ENCODE measurements at places on chromosomes 5 and 9.

GRCh38 chr9:72384710-72385485 lies 19.9 kb upstream of the ZFAND5 start:
- DNase-seq, result no peak

- no peak for DNase-seq
Measured at GRCh38 chr9:109468927-109469326, 29.2 kb downstream of the PTPN3 start.

- DNase-seq, result no peak
Measured at GRCh38 chr5:56492812-56493211, 259.7 kb upstream of the ANKRD55 start.

- peak; percentile 68 for DNase-seq
Measured at GRCh38 chr5:180328296-180329137, 24.6 kb downstream of the GFPT2 start.

GRCh38 chr9:7067169-7067568 lies 309.4 kb downstream of the KDM4C start:
- no peak for DNase-seq

DNA sequence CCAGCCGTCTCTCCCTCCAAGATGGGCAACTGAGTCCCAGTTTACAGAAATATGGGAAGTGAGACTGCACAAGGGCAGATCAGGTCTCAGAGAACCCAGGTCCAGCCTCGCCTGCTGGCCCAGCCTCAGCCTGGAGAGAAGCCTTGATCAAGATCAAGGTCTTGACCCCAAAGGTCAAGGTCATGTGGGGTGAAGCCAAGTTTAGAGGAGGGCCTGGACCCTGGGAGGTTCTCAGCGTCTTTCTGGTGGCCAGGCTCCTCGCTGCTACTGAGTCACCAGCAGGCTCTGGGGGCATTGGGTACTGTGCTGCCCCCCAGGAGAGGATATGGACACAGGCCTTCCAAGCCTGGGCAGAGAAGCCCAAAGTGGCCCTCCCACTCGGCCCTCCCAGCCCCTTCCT lies 8.8 kb downstream of the IPPK start:
- no peak for DNase-seq

DNA sequence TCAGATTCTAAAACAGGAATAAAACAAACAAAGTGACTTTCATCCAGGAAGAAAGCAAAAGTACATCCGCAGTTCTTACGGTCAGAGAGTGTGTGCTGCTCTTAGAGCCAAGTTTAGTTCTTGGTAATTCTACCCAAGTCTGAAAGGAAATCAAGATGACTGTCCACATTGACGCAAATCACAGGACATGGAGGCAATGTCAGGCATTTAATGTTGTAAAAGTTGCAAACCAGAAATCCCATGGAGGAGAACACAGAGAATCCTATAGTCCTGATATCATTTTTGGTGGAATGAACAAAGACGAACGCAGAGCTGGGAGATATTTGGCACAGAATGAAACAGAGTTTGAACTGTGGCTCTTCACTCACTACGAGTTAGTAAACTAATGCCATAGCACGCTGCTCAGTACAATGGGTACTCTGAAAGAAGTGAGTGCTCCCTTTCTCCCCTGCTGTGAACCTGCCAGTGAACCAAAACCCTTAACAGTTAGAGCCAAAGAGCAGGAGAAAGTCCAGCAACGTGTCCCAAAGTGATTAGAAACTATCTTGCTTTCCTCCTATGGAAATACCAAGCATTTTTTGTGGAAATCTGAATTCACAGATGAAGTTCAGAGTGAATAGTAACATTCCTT lies 74.3 kb downstream of the MUSK start:
- peak; percentile 61 for DNase-seq

- DNase-seq, result no peak
Measured at GRCh38 chr9:19788614-19789271, at the start of gene SLC24A2. TSS of gene SLC24A2 (minus strand) at chr9:19789037.

- no peak for DNase-seq
Measured at GRCh38 chr5:135877570-135878155, 18.0 kb downstream of the IL9 start.

DNA sequence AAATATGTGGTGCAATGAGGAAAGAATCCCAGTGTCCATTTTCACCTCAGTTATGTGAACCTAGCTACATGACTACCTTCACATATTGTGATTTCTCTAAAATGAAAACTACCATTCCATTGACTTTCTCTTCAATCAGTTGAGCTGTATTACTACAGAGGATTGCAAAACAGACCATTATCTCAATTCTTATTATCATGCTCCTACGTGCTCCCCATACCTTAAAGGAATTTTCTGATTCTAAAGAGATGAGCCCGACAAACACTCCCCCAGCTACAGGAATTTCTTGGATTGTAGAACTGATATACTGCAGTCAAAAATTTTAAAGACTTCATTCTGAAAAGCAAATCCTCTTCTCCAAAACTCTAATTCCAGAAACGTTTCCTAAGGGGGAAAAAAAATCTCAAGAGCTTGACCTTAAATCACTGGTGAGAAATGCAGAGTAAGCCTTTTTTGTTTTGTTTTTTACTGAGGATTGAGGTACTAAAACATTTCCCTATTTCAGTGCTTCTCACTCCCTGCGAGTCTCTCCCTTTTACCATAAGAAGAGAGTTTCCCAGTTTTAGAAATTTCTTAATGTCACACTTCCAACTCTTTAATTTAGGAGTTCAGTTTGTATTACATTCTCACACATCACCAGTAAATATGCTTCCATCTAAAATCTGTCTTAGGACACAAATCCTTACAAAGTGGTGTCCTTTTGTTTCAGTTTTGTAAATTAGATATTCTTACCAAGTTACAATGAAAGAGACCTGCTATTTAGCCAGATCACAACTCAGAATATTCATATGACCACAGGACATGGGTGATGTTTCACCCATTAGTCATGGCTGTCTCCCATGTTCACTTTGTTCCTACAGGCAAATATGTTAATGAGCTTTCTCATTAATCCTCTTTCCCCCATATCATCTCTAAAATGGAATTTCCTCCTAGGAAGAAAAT lies 203.8 kb downstream of the TSSK1B start:
- DNase-seq, result no peak

DNA sequence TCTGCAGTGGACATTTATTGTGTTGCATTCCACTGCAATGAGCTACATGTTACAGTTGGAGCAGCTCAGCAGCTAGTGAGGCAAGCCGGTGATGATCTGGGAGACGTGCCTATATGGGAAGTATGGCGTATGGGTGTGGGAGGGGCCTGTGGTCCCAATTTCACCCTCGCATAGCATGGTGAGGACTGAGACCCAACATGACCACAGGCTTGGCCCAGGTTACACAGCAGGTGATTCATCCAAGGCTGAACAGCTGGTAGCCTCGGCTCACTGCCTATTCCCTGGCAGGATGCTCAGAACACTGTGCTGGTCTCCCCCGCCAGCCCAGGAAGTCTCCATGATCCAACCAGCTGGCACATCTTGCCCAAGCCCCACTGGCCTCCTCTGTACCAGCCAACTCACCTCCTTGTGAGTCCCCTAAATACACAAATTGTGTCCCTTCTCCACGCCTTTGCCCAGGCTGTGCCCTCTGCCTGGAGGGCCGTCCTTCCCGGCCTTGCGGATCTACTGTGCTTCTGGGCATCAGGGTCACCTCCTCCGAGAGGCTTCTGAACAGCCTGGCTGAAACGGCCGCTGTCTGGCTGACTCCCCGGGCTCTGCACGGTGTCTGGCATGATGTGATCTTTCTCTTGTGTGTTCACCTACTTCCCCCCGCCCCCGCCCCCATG lies 81.4 kb downstream of the NSUN2 start:
- DNase-seq, result no peak

GRCh38 chr5:81317536-81317935 lies 16.1 kb downstream of the ZCCHC9 start:
- no peak for DNase-seq

DNA sequence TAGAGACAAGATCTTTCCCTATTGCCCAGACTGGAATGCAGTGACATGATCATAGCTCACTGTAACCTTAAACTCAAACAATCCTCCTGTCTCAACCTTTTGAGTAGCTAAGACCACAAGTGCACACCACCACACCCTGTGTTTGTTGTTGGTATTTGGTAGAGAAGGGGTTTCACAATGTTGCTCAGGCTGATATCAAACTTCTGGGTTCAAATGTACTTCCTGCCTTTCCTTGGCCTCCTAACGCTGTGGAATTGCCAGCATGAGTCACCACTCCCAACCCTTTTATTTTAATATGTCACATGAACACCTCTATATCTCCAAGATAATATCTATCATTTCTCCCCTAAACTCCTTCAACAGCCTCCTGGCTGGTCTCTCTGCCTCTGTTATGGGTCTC lies 719.0 kb downstream of the PTPRD start:
- DNase-seq, result no peak

GRCh38 chr9:79962836-79963235 lies 391.1 kb downstream of the TLE4 start:
- DNase-seq, result no peak

DNA sequence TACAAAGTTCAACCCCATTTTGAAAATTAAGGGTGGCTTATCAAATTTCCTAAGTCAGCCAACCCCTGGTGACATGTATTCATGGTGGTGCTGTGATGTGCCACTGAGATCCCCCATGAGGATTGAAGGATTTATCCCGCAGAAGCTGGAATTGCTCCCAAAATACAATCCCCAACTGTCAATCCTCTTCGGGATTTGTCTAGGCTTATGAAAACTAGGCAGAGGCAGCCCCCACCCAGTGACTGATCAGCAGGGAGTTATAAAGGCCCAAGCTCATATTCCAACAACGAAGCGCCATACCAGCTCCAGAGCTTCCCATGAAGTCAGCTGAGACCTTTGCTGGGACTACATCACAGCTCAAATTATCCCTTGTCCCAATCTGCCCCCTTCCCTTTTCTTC lies 316.0 kb downstream of the ENC1 start:
- no peak for DNase-seq

GRCh38 chr5:5140479-5141338 lies 579 bp downstream of the ADAMTS16 start:
- DNase-seq, result no peak

GRCh38 chr5:144042156-144042555 lies 128.3 kb downstream of the YIPF5 start:
- no peak for DNase-seq

DNA sequence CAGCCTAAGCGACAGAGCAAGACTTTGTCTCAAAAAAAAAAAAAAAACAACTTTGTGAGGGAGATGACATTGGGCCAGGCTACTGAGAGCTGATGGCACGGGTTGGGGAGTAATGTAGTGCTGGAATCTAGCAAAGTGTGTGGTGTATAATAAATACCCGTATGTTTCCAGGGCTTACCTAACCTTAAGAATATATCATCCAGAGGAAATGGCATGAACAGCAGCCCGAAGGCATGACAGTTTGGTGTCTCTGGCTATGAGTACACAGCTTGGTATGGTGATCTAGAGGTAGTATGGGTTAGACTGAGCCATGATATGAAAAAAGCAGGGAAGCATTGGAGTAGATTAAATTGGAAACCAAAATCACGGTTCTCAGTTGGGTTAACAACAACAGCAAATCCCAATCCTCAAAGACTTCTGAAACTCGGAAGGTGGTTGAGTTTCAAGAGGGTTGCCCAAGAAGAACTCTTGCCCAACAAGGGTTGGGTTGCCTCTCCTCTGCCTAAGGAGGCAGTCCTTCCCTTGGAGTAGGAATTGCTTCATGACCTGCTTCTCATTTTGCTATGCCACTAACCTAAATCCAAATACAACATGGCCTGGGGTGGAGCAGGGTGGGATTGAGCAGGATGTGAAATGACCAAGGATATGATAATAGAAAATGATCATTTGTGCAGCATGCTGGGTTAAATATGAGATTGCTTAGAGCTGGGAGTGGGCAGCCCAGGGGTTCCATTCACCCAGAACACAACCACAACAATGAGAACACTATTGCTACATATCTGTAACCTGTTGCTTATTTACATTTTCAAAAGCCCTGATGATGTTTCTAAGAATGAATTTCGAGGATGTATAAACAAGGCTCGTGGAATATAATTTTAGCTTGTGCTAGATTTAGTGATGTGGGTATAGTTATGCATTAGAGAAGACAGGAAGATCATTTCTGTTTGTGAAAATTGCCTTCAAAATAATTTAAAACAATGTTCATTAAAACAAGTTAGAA lies 64.6 kb upstream of the ZFR start:
- no peak for DNase-seq

- DNase-seq, result no peak
Measured at GRCh38 chr9:131697908-131698617, 41.8 kb downstream of the RAPGEF1 start.

- no peak for DNase-seq
Measured at GRCh38 chr9:102778746-102779145, 216.4 kb upstream of the CYLC2 start.

DNA sequence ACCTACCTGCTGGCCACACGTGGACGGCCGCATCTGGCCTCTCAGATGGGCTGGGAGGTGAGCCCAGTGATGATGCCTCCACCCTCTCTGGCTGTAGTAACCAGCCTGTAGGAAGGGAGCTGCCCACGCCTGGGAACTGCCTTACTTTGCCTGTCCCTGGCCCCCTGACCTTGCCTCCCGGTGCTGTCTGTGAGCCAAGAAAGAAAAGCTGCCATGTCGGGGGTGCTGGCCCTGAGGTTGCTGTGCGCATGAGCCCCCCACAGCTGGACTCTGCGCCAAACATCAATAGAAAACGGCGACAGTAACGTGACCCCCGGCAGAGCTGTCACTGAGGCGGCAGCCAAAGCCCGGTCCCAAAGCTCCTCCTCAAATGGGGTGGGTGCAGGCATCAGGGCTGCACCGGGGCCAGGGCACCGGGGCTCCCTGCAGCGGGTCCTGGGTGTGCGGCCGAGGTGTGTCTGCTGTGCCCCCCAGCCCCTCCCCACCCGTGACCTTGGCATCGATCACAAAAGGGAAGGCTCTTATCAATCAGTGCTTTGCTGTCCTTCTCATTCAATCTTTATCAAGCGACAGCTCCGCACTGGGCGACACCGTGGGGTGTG lies 15.3 kb upstream of the SLC9A3 start:
- no peak for DNase-seq

DNA sequence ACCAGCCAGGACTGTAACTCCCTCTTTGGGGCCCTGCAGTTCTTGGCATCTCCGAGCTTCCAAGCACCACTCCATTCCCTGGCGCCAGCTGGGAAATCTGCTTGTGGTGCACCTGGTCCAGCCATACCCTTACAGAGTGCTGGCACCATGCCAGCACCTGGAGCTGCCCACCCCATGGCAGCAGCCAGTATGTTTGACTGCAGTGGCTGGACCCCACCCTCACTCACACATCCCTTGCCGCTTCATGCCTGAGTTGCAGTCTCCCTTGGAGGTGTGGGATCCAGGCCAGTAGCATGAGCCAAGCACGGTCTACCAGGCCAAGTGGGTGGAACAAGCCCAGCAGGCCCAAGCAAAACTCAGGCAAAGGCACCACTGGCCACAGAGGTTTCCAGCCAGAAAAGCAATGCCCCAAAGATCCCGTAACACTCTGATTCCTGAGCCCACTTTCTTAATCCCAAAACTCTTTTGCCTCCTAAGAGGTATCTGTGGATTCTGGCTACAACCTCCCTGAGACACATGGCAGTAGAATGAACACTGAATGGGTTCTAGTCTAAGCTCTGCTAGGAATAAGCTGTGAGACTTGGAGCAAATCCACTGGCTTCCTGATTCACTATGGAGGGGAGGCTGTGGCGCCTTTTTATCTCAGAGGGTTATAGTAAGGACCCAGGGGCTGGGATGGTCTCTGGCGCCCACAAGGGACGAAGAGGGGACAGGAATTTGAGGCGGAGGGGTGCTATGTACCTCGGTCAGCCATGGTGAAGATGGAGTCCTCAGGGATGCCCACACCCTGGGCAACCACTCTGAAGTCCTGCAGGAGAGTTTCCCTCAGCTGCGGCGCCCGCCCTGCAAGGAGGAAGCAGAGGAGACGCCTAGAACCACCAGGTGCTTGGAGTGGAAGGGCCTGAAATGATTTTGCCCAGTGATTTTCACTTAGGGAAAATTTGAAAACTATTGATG lies 5.6 kb downstream of the AMBP start:
- DNase-seq, result peak; percentile 45
